ENCODE measurements at places on chromosomes 5 and 9.

GRCh38 chr5:135703016-135703550 lies 124.3 kb upstream of the CXCL14 start:
- no peak for DNase-seq

GRCh38 chr9:78278801-78279200 lies 18.1 kb upstream of the PSAT1 start:
- no peak for DNase-seq

GRCh38 chr5:172564188-172564587 lies 76.9 kb upstream of the NEURL1B start:
- no peak for DNase-seq

DNA sequence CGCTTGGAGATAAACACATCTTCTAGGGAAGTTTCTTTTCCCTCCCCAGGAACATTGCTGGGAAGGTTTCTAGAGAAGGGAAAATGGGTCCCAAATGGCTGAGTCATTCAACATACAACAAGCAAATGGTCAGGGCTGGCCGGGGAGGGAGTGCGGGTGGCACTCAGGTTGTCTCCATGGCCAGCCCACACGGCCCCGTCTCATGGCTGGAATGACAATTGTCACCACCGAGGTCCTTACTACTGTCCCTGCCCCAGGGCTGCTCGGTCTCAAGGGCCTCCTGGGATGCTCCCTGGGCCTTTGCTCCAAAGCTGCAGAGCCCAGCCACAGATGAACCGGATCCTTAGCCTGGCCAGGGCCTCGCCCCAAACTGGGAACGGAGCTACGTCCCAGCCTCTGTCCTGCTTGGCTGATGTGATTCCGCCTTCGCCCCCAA lies 121.9 kb downstream of the FGF18 start:
- no peak for DNase-seq

- DNase-seq = no peak
Observed at GRCh38 chr5:122346897-122347581, 35.0 kb downstream of the SNCAIP start.

- DNase-seq = no peak
Observed at GRCh38 chr9:38058452-38059232, 10.4 kb downstream of the SHB start.

DNA sequence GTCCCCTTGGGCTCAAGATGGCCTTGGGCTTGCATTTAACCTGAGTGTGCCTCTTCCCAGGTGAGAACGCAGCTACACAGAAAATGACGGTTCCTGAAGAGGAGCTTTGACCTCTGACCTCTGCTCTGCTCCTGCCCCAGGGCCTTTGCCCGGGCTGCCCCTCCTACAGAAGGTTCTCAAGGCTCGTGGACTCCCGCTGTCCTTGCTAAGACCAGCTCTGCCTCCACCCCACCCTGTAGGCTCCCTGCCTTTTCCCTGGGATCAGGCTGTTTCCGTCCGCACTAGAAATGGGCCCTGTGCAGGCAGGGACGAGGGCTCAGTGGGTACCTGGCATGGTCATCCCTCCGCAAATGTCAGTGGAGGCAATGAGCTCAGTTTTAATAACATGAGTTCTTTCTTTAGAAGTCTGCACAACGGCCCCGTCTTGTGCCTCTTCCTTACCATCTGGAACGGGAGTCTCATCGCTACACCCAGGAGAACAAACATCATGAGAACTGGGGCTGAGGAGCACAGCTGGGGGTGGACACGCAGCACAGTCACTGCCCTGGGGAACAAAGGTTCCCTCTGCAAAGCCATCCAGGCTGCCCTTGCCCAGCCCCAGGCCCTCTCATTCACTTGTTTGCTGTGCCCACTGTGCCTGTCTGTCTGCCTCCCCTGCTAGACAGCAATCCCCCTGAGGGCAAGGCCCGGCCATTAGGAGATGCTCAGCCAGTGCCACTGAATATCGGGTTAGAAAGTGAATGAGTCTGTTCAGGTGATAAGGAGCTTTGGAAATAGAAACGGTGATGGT lies 26.7 kb upstream of the LPCAT1 start:
- DNase-seq = no peak

DNA sequence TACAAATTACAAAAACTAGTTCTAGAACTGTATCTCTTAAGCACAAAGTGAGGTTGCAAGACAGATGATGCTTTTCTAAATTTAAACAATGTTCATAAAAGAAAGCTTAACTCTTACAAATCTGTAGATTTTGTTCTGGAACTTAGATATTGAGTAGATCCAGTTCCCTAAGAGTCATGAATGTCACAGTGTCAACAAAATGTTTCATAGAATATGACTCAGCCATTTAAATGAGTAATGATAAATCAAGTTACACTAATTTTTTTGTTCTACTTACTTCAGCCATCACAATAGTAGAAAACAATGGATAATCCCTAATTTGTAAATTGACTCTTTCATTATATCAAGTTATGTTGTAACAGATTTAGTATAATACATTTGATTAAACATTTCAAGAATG lies 239.7 kb downstream of the MEF2C start:
- DNase-seq = no peak

DNA sequence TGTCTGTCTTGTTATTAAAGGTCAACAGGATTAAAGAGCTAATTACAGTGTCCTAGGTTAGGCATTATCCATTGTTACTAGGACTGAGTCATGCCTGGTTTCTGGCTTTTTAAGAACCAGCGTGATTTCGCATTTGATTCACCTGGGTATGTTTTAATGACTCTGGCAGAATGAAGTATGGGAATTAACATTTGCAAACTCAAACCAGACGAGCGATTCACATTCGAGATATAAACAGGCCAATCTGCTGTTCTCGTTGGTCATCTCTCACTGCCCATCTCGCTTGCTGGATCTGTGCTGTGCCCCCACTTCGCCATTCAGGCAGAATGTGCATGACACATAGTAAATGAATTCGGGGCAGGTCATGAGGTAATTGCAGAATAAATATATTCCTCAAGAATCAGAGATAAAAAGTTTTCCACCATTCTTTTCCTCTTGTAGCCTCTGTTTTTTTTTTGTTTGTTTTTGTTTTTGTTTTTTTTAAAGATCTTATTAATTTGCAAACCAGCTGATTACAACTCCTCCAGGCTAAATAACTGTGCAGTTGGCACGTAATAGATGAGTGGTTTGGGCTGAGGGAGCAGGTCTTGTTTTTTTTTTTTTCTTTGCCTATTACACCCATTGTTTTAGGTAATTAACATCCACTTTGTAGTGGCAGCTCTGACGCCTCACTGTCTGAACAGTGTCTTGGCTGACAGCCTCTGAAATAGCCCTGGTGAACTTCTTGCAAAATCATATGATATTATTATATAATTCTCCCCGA lies 313.5 kb upstream of the MSX2 start:
- DNase-seq = no peak

DNA sequence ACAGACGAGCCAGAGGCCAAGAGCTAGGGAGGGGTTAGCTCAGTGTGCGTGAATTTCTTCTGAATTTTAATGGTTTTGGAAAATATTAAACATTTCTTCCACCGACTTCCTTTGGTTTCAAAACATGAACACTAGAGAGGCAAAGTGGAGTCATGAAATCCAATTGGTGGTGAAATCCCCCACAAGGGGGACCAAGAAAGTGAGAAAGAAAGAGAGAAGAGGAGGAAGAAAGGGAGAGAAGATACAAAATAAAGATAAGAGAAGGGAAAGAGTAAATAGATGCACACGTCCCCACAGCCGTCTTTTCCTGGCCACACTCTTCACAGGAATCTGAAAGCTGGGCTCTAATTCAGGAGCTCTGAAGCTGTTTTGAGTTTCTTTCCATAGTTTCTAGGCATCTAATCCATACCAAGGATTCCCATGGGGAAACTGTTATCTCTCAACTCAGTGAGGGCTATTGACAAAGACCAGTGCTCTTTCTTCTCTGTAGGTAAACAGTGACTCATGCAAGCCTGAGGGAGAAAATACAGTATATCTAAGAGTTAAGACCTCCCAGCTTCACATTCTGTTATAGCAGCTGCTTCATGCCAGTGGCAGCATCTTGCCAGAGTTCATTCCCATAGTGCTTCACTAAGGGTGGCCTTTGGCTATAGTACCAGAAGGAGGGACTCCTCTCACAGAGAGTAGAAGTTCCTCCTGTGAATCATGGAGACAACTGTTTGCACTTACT lies 115.8 kb upstream of the LIFR start:
- no peak for DNase-seq

GRCh38 chr9:77224746-77225312 lies 47.5 kb downstream of the VPS13A start:
- DNase-seq = no peak

- DNase-seq = no peak
Observed at GRCh38 chr5:80369521-80369920, 38.3 kb upstream of the ZFYVE16 start.

GRCh38 chr9:108900176-108900575 lies 33.7 kb downstream of the ELP1 start:
- no peak for DNase-seq

DNA sequence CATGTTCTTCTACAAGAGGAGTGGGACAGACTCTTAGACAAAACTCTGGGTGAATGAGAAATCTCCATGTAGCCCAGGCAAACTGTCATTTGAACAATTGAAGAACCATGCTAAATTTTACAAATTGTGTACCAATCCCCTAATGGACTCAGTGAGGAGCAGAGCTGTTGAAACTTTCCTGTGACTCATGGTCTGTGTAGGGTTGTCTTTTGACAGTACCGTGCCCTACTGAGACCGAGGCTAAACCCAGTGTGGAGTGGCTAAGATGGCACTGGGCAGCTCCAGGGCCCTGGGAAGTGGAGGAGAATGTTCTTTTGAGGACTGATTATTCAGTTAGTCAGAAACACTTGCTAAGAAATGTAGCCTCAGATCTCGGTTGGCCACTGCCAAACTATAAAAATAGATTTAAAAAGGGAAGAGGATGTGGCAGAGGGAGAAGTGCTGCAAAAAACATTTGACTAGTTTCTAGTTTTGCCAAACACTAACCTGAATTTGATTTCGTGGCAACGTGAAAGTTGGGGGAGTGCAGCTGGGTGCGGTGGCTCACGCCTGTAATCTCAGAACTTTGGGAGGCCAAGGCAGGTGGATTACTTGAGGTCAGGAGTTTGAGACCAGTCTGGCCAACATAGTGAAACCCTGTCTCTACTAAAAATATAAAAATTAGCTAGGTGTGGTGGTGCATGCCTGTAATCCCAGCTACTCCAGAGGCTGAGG lies 24.7 kb downstream of the POU4F3 start:
- no peak for DNase-seq

GRCh38 chr9:17116400-17116837 lies 18.4 kb upstream of the CNTLN start:
- DNase-seq = no peak

- DNase-seq = no peak
Observed at GRCh38 chr9:110744715-110745384, 76.3 kb downstream of the MUSK start.

GRCh38 chr9:134894136-134894860 lies 13.7 kb downstream of the FCN2 start:
- DNase-seq = no peak

- no peak for DNase-seq
Observed at GRCh38 chr9:101664453-101664852, 69.7 kb upstream of the PPP3R2 start.

DNA sequence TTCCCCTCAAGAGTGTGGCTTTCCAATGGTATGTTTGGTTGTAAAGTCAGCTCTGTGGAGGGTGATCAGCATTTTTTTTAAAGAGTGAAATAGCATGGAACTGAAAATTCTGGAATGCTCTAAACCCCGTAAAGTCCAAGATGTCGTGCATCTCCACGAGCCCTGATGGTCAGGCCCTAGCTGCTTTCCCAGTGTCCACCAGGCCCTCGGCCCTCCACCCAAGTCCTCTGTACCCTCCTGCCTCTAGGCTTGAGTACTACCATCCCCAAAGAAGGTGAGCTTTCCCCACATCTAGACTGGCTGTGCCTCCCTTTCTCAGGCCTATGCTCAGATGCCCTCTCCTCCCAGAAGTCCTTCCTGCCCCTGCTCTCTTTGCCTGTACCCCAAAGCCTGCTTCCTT lies 280.3 kb downstream of the GADD45G start:
- no peak for DNase-seq

- DNase-seq = no peak
Observed at GRCh38 chr9:129840034-129840433, 4.8 kb downstream of the USP20 start.

DNA sequence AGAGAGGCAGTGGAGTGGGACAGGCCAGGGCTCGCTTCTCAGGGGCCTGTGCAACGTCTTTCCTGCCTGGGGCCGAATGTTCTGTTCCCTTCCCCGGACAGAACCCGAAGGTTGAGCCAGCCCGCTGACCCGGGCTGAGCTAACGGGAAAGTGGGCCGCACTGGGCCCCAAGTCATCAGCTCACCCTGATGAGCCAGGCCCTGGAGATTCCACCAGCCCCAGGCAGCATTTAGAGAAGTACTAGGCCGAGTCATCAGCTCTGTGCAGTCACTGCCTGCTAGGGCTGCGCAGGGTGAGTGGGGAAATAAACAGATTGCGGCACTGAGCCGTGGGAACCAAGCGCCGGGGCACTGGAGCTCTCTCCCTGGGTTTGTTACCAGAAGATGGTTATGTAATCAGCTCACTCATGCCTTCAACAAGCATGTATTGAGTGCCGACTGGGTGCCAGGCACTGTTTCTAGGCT lies 29.1 kb upstream of the DUSP1 start:
- no peak for DNase-seq

GRCh38 chr9:134969156-134970045 lies 51.7 kb upstream of the FCN1 start:
- DNase-seq = no peak

Measured in activated CD8-positive, alpha-beta memory T cell treated with anti-CD3 and anti-CD28 coated beads for 48 hours (primary cell).